Posterior vena cava (tissue), 2 donors: ENCODE measurements at places on chromosomes 16 and 17. TPM values are rescaled to one million over a fixed set of nuclear protein-coding genes. Genes with fewer than 3 reads are reported as not detected.

- no peak for DNase-seq
Observed at GRCh38 chr17:10557422-10557821, 8.0 kb upstream of the MYH2 start.

GRCh38 chr16:15599303-15600070 is 43.5 kb downstream of the MARF1 start:
- DNase-seq = no peak

The IRX6 gene
- 0.67 TPM for total RNA-seq

DNA sequence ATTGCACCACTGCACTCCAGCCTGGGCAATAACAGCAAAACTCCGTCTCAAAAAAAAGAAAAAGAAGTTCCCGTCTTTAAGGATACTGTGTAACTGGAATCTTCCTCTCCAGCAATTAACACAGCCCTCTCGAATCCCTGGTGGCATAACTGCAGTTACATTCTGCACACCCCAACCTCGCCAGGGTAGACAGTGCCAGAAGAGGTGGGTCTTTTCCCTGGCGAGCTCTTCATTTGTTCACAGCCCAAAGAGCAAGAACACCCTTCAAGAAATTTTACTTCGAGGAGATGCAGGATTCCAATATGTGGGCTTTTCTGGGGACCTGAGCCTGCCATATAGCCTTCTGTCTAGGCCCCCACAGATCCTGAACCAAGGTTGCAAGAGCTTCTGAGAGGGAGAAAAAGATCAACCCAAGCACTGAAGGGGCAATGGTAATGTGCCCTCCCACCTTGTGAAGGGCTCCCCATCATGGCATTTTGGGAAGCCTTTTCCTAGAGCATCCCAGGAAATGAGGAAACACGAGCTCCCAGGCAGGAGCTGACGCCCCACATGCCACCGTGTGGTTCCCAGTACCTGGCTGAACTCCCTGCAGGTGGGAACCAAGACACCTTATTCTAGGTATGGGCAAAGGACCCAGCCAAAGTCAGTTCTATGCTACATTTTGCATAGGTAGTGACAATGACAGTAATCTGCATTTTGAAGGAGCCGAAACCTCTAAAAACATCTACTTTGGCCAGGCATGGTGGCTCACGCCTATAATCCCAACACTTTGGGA is 26.9 kb downstream of the TK2 start:
- peak; percentile 18 for DNase-seq

- DNase-seq = no peak
Observed at GRCh38 chr17:62717589-62717855, 90.1 kb downstream of the MRC2 start.

DNA sequence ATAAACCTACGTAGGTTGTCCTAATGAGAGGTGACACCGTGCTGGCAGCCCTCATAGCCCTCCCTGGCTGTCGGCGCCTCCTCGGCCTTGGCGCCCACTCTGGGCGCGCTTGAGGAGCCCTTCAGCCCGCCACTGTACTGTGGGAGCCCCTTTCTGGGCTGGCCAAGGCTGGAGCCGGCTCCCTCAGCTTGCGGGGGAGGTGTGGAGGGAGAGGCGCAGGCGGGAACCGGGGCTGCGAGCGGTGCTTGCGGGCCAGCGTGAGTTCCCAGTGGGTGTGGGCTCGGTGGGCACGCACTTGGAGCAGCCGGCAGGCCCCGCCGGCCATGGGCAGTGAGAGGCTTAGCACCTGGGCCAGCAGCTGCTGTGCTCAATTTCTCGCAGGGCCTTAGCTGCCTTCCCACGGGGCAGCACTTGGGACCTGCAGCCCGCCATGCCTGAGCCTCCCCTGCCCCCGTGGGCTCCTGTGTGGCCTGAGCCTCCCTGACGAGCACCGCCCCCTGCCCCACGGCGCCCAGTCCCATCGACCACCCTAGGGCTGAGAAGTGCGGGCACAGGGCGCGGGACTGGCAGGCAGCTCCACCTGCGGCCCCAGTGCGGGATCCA is 40.1 kb upstream of the AMZ2 start:
- DNase-seq = no peak

The ENPP7 gene
- total RNA-seq = not detected

DNA sequence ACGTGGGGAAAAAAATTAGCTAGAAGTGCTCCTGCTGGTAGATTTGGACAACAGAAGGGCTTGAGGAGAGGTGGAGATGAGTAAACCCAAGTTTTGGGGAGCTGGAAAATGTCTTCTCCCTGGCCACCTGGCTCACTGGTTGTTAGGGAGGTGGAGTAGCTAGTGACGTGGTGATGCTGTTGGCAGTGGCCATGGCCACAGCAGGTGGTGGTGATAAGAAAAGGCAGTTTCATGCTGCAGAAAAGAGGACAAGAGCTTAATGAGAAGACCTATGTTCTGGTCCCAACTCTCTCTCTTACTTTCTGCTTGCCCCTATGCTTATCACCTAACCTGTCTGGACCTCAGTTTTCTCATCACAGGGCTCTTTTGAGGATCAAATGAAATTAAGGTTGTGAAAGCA is 223.5 kb upstream of the N4BP1 start:
- no peak for DNase-seq

The KRTAP1-1 gene
- not detected for total RNA-seq

DNA sequence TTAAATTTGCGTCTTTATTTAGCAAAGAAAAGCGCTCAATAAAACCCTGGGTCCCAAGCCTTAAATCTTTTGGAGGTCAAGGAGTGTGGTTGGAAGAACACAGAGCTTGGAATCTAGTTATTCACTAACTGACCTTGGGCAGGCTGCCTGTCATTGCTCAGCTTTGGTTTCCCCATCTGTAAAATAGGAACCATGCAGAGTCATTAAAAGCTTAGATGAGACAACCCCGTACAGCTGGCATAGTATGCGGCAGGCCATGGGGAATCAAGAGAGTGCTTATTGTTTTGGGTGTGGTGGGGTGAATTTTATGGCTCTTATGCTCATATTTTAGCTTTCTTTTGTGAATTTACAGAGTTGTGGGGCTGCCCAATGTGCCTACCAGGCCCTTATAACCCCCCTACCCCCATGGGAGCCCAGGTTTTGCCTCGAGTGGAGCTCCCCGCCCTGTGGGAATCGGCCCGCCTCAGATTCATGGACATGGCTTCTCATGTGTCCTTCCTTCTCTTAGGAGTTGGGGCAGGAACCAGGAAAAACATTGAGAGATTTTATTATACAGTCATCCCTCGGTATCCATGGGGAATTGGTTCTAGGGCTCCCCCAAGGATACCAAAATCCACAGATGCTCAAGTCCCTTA is 113.5 kb downstream of the CLEC16A start:
- DNase-seq = peak; percentile 58

GRCh38 chr16:85961988-85962915 is 63.3 kb downstream of the IRF8 start:
- DNase-seq = no peak

DNA sequence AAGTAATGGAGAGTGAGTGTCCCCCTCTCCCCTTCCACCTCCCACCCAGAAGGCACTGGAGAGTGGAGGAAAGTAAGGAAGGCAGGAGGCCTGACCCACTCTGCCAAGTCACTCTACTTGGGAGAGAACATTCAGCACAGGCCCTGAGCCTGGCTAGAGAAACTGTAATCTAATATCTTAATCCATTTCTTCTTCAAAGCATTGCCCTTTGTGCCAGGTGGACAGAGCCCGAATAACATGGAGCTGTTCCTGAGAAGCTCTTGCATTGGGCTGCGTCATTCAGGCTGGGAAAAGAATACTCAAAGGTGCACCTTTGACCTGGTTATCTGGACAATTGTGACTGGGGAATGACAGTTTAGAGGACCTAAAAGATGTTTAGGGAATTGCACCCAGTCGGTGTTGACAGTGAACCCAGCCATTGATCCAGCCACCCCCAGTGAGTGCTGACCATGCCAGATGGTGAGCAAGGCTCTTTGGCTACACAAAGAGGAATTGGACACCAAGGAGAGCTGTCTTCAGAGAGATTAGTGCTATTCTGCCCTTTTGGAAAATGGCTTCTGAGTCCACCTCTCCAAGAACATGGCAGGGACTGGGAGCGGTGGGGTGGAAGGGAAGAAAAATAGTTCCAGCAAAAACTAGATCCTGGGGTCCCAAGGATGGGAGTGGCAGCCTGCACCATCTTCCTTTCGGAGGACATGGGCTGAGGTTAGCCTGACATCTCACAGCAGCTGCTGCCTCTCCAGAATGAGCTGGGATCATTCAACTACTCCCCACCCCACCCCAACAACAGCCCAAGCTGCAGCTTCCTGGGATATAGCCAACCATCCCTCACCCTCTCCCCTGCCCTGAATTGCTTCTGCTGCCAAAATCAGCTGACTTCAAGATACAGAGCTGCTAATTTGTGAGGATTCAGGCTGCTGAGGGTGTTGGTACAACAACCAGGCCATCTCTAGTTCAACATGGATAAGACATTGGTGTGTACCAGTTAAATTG is 11.6 kb upstream of the NOG start:
- no peak for DNase-seq

GRCh38 chr16:81817789-81818567 is 38.9 kb downstream of the PLCG2 start:
- no peak for DNase-seq

GRCh38 chr16:60945225-60945624 is 1091.0 kb downstream of the CDH8 start:
- DNase-seq = no peak

DNA sequence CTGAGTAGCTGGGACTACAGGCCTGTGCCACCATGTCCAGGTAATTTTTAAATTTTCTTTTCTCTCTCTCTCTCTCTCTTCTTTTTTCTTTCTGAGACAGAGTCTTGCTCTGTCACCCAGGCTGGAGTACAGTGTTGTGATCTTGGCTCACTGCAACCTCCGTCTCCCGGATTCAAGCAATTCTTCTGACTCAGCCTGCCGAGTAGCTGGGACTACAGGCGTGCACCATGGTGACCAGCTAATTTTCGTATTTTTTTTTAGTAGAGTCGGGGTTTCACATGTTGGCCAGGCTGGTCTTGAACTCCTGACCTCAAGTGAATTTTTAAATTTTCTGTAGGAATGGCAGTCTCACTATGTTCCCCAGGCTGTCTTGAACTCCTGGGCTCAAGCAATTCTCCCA is 11.1 kb upstream of the ZNF652 start:
- DNase-seq = no peak

GRCh38 chr17:41772218-41772585 is 14.3 kb downstream of the JUP start:
- DNase-seq = no peak

GRCh38 chr17:75371339-75371738 is 34.1 kb downstream of the GRB2 start:
- DNase-seq = no peak

The RDM1 gene
- not detected for total RNA-seq
